Activated CD4-positive, alpha-beta T cell treated with anti-CD3 and anti-CD28 coated beads, Interleukin-2, amount 50 U/mL, for 16 hours (primary cell): ENCODE measurements at places on chromosomes 3 and 15.
A peak's percentile ranks its signal among the peaks of the same experiment; 100 is the strongest.

DNA sequence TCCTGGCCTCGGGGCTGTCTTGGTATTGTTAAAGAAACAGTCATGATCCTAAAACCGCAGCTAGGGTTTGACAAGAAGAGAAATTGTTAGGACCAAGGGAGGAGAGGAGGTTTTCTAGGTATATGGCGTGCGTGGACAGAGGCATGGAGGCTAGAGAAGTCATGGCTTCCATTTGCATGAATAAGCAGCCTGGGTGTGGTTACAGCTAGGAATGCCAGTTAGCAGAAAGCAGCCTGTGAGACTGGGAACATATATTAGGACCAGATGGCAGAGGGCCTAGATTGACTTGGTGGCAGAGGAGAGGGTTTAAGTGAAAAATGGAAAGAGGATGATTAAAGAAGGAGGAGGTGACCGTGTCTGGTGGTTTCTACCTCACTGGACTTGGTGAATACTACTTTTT lies 573.6 kb upstream of the ARRDC4 start:
- no peak for DNase-seq

- no peak for DNase-seq
Observed at GRCh38 chr3:154247806-154248415, 76.4 kb downstream of the DHX36 start.

DNA sequence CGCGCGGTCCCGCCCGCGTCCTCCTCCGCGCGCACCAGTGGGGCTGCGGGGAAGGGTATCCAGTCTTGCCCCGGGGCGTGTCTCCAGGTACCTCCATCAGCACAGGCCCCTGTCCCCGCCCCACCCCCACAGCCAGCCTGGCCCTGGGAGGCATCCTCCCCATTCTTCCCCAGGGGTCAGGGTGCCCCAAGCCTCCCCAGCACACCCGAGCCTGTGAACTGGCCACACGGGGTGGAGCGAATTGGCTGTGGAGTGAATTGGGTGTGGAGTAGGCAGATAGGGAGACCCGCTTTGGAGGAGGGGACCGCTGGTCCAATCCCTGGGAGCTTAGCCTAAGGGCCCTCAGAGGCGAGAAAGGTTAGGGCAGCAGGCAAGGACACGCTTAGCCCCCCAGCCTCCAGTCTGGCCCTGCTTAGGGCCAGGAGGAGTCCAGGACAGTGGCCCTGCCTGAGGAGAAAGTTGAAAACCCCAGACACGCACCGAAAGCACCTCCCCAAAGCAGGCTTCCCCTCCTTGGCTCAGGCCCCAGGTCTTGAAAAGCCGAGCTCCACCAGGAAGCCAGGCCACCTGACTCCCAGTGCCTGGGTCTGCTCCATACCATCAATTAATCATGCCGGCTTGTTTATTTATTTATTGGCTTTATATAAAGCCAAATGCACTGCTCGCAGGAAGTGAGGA lies 107.7 kb upstream of the SLC6A11 start:
- DNase-seq, result no peak

DNA sequence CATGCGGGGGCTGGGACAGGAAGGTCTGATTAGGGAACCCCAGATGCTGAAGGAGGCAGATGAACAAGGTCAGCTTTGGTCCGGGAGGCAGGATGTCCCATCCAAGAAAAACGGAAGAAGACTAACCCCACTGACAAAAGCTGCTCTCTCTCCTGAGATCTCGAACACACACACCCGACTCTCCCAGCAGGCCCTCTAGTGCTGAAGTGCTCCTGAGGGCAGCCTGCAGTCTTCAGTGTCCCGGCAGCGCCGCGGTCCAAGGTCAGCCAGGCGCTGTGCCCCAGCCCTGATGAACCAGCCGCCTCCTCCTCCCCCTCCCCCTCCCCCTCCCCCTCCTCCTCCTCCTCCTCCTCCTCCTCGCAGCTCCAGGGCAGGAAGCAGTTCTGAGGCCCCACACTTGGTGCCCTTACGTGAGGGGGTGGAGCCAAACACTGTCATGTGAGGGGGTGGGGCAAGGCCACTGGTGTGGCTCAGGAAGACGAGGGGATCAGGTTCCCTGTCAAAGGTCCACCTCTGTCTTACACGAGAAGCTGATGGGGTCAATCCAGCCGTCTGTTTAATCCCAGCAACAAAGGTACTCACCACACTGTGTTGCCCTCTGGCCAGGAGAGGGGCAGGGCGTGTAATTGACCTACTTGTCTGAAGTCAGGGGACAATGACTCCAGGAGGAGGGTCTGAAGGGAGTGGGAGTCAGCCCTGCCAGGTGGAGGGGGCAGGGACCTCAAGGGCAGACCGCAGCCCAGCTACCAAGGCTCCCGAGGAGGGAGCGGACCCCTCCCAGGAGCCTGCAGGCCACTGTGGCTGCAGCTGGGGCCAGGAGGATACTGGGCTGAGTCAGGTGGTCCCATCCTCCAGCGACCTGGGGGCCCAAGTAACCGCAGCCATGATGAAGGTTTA lies 34.3 kb downstream of the PRR23E start:
- DNase-seq, result no peak

DNA sequence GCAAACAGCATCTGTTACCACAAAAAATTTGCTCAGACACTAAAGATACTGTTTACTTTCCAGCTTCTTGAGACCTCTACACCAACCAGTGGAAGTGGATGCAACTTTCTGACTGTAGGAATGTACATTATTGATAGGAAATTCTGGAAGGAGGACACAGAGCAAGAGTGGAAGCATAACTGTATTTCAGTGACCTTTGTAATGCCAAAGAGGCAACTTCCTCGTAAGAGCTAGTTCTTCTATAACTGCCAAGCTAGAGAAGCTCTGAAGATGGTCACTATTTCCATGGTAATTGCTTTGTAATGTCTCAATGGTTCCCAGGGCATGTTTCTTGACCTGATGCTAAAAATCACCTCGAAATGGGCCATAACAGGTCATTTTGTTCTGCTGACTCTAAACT lies 96.3 kb upstream of the SLC2A2 start:
- no peak for DNase-seq

GRCh38 chr3:49255718-49256511 lies 21.1 kb downstream of the C3orf62 start:
- DNase-seq, result no peak

DNA sequence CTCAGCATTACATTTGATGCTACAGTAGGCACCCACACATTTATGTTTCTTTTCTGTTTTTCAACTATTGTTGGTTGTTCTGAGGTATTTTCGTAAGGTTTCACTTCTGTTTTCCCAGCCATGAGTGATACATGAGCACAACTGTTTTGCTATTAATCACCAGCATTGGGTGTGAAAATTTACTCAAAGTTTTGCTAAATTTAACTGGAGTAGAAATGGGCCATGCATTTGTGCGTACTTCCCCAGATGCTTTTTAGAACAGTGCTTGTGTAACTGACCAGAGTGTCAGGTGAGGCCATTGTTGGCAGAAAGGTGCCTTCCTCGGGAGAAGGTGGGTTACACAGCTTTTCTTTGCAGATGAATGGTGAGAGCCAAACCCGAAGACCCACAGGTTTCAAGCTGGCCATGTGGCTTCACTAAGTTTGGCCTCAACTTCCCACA lies 70.4 kb downstream of the ST6GAL1 start:
- peak; percentile 86 for DNase-seq

DNA sequence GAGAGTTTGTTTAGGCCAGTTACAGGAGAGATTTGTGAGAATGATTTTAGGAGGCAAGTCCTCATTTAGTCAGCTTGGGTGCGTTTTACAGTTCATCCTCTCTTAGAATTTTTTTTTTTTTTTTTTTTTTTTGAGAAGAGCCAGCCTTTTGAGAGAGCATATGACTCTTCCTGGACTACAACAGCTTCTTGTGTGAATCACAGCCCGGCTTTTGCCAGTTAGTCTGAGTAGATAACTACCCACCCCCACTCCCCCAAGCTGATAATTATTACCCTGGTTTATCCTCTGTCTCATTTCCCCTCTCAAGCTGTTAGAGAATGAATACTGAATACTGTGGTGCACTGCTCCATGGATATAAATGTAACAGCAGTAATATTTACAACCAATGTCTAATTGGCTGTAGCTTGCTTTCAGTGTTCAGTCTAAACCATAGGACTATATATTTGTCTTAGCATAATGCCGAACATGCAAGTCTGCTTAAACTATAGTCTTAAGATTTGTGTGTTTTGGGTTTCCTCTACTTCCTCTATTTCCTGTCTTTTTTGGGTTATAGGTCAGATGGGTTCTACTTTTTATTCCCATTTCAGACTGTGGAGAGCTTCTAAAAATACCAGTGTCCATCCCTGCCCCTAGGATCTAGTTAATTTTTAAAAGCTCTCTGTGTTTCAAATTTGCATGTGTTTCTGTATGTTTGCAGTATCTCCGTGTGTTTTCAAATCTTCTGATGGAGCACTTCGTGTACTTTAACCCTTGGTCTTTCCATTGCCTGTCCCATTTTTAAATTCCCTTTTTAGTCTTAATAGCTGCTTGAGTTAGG lies 8.0 kb downstream of the CHD2 start:
- DNase-seq, result peak; percentile 58

DNA sequence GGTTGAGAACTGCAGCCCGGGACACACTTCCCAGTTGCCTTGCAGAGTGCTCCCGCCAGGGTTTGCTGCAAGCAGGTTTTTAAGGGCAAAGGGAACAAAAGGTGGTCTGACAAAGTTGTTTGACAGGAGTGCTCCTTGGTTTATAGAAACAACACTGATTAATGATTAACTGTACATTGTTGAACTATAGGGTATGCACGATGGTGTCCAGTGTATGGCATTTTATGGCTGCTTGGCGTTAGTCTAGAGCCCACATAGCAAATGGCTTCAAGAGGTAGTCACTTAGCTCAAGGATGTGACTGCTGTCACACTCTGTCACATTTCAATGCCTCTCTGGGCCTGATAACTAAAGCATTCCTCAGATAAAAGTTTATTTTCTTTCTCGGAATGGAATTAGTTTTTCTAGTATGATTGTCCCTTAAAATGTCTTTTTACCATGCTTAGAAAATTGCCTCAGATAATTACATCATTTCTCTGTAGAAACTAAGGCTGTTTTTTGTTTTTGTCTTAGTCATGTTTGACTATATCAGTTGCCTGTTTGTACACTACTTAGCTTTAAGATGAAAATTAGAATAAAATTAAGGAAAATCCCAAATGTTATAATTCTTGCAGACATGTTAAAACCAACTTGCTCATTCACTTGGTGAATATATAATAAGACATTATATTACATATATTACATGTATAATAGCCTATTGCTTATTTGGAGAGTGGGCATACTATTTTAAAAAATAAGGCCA lies 61.3 kb upstream of the GATM start:
- no peak for DNase-seq

DNA sequence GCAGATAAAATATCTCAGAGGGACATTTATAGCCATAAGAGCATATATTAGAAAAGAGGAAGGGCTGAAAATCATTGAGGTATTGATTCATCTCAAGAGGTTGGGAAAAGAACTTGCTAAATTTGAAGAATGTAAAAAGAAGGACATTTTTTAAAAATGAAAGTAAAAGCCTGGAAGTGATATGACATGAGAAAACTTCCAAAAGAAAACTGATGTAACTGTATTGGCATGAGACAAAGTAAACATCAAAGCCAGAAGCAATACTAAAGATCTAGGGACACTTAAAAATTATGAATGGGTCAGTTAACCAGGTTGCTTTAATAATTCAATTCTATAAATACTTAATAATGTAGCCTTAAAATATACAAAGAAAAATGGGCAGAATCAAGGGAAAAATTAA lies 31.9 kb downstream of the CEP63 start:
- DNase-seq, result no peak

- DNase-seq, result no peak
Observed at GRCh38 chr3:107133891-107134290, 243.3 kb upstream of the CCDC54 start.

DNA sequence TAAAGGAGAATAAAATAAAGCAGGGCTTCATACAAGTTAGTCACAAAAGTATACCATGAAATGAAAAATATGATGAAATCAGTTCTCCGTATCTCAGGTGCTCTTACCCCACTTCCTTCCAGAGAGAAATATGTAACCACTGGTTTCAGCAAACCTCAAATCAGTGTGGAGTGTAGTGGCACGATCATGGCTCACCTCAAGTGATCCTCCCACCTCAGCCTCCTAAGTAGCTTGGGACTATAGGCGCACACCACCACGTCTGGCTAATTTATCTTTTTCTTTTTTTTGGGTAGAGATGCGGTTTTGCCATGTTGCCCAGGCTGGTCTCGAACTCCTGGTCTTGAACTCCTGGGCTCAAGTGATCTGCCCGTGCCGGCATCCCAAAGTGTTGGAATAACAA lies 24.2 kb downstream of the DENND4A start:
- DNase-seq, result peak; percentile 69

DNA sequence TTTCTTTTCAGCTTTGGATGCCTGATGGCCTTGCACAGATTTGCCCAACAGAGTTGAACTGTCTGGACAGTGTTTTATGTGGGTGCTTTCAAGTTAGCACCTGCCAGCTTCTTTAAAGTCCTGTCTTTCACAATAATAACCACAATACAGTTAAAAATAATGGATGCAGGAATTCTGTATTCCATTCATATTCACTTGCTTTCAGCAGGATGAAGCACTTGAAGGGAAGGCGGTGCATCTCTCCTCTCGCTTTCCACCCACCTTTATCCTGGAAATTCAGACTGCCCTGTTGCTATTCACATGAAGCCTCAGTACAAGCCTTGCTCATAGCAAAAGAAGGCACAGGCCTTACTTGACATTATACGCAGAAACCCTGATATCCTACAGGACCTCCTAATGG lies 26.5 kb upstream of the GYG1 start:
- DNase-seq, result no peak

DNA sequence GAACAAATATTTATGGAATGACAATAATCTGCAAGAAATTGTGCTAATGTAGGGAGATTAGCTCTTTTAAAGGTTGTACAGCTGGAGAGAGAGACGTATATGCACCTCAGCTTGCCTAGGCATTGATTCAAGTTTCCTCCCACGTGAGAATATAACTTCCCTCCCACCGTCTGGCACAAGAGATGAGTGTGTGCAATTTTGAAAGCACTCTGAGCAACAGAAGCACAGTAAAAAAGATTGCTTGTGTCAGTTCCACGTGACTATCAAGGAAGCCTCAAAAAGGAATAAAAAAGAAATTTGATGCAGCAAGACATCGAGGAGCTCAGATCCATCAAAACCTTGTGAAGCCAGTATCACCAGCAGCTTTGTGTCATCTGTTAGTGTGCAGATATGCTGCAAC lies 435.3 kb downstream of the TUSC7 start:
- DNase-seq, result no peak

GRCh38 chr3:32423534-32423933 lies 31.9 kb downstream of the CMTM7 start:
- no peak for DNase-seq

DNA sequence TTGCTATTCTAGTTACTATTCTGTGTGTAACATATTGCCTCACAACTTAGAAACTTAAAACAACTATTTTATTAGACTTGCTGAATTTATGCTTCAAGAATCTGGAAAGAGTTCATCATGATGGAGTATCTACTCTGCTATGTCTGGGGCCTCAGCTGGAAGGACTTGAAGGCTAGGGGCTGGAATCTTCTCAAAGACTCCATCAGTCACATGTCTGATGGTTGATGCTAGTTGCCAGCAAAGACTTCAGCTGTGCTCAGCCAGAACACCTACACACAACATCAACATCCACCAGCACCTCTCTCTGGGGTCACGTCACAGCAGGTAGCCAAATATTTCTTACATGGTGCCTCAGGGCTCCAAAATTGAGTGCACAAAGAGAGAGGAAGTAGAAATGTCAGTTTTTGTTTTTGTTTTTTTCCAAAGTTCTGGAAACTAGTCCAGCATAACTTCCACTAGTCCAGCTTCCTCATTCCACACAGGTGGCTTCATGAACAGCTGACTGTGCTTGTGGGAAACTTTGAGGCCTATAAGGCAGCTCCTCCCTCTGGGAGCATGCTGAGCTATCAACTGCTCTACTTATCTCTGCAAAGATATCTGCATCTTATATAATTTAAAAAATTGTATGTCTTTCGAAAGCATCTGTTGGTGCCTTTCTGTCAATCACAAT lies 325.4 kb upstream of the AGTR1 start:
- DNase-seq, result no peak
